ENCODE measurements at places on chromosomes 3 and 15.

- DNase-seq = peak; percentile 5
Measured at GRCh38 chr15:88331291-88331690, 74.8 kb upstream of the NTRK3 start.

- DNase-seq = peak; percentile 19
Measured at GRCh38 chr3:5494905-5495519, 307.5 kb downstream of the EDEM1 start.

- no peak for DNase-seq
Measured at GRCh38 chr15:57992761-57993355, 72.7 kb downstream of the ALDH1A2 start.

- peak; percentile 87 for DNase-seq
Measured at GRCh38 chr3:189839576-189839975, 208.4 kb downstream of the TP63 start.

GRCh38 chr15:88655103-88655553 lies 16.3 kb downstream of the ISG20 start:
- DNase-seq = no peak

GRCh38 chr15:91886878-91887277 lies 33.4 kb downstream of the SLCO3A1 start:
- DNase-seq = no peak

GRCh38 chr3:8525893-8526292 lies 24.3 kb downstream of the LMCD1 start:
- peak; percentile 25 for DNase-seq

- DNase-seq = no peak
Measured at GRCh38 chr3:30518181-30518864, 88.1 kb upstream of the TGFBR2 start.

DNA sequence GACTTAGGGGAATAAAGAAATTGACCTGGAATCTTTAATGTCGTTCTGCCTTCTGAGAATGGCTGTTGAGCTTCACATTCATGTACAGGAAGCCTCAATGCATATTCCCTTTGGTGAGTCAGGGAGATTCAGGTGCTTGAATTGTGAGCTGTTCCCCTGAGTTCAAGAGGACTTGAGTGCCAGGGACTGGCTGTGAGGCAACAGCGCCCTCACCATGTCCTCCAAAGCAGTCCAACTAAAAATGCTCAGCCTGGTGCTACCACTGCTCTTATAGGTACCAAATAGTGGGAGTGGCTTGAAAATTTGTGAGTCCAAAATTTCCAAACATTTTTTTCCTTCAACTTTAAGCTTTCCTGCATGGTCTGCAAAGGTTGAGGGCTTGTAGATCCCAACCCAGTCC lies 54.1 kb downstream of the LEO1 start:
- DNase-seq = peak; percentile 73

- no peak for DNase-seq
Measured at GRCh38 chr3:146200461-146201220, 39.7 kb upstream of the PLOD2 start.

DNA sequence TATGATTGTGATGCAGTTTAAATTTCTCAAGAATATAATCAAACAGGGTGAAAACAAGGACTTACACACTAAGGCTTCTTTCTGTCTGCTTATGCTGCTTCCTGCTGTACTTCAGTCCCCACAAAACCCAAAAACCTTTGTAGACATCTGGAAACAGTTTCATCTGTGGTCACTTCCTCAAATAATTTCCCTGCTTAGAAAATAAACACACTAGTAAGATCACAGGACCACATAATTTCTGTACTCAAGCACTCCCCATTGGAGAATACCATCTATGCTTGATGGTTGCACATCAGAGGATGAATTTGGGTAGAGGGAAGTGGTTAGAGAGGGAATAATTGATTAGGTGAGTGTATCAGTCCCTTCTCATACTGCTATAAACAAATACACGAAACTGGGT lies 266.2 kb downstream of the LSAMP start:
- DNase-seq = no peak

DNA sequence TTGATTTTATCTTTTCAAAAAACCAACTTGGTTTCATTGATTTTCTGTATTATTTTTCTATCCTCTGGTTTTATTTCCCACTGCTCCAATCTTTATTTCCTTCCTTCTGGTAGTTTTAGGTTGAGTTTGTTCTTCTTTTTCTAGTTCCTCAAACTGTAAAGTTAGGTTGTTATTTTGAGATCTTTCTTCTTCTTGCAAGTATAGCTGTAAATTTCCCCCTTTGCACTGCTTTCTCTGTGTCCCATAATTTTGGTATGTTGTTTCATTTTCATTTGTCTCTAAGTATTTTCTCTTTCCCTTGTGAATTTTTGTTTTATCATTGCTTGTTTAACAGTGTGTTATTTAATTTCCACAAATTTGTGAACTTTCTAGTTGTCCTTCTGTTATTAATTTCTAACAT lies 120.0 kb downstream of the PLD1 start:
- no peak for DNase-seq

DNA sequence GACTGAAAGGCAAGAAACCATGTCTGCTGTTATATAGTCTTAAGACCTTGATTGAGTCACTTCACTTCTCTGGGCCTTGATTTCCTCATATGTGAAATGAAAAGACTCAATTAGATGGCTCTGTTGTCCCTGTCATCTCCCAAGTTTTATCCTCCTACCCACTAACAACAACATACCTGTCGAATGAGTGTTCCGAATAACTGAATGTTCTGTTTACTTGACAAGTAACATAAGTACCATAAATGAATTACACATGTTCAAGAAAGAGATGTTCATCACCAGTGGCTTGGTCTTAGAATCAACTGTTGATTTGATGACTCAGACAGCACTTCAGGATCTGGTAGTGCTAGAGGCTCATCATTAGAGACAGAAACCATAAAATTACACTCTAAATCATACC lies 311.7 kb downstream of the VPS13C start:
- peak; percentile 79 for DNase-seq

DNA sequence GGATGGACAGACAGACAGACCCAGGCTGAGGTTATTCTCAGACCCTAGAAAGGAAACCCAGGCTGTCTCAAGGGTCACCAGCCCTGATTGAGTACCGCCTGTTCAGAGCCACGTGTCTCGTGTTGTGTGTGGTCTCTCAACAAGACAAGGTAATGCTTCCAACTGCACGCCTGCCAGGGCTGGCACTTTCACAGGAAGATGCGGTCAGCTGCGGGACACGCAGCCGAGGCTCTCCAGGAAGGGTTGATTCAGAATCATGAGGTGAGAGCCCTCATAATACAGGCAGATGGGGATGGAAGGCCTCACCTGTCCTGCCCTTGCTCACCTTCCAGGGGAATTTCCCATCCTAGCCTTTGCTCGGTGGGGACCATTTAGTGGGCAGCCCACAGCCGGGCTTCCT lies 81.4 kb downstream of the TOP2B start:
- no peak for DNase-seq

DNA sequence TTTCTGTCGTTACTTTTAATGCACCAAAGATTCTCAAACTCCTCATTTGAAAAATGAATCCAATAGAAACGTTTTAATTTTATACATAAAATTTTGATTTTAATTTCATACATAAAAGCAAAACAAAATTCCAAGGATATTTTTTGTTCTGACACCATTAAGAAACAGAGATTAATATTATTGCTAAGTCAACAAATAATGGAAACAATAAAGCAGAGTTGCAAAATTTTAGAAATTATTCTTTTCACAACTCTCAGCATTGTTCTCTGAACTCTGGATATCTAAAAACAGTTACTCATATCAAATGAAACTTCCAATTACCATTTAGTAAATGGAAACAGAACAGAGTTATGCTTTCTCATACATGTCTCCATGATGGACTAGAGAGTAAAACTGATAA lies 260.2 kb downstream of the EPHA6 start:
- DNase-seq = no peak

DNA sequence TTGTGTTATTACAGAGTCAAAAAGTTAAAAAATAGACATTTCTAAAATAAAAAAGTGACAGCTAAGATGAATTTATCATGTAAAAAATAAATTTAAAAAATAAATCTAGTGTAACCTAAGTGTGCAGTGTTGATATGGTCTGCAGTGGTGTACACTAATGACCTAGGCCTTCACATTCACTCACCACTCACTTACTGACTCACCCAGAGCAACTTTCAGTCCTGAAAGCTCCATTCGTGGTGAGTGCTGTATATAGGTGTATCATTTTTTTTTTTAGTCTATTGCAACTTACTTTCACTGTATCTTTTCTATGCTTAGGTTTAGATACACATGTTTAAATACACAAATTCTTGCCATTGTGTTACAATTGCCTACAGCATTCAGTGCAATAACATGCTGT lies 459.4 kb upstream of the ROBO1 start:
- DNase-seq = peak; percentile 35

GRCh38 chr3:190155752-190156151 lies 35.1 kb upstream of the P3H2 start:
- peak; percentile 97 for DNase-seq

- DNase-seq = no peak
Measured at GRCh38 chr3:73719413-73719851, 94.7 kb upstream of the PDZRN3 start.

Measured in epithelial cell of esophagus (primary cell).